Posterior vena cava (tissue), 2 donors: ENCODE measurements at places on chromosomes 3 and 15.

DNA sequence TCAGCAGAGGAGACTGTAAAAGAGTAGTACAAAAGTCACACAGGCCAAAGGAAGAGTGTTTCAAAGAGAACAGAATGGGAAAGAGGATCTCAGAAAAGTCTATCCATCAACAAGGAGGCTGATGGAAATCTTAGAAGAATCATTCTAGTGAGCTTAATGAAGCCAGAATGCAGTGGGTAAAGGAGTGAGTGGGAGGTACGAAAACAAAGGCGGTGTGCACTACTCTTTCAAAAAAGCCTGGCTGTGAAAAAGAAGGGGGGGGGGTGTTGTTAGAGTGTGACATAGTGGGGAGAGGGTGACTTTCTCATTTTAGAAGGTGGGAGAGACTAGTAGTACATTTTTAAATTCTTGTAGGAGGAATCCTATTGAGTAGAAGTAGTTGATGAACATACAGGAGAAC is 11.7 kb downstream of the PAQR9 start:
- DNase-seq = no peak

GRCh38 chr3:32602206-32602605 is 31.5 kb upstream of the DYNC1LI1 start:
- no peak for DNase-seq

DNA sequence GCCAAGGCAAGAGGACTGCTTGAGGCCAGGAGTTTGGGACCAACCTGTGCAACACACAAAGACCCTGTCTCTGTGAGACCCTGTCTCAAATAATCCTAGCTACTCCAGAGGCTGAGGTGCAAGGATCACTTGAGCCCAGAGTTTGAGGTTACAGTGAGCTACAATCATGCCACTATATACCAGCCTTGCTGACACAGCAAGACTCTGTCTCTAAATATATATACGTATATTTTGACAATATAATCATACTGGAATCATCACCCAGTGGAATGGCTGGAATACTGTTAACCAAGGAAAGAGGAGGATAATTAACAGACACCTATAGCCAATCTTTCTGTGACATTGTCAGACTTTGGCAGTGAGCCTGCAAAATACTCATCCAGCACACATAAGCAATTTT is 9.0 kb upstream of the MAP1A start:
- DNase-seq = no peak

DNA sequence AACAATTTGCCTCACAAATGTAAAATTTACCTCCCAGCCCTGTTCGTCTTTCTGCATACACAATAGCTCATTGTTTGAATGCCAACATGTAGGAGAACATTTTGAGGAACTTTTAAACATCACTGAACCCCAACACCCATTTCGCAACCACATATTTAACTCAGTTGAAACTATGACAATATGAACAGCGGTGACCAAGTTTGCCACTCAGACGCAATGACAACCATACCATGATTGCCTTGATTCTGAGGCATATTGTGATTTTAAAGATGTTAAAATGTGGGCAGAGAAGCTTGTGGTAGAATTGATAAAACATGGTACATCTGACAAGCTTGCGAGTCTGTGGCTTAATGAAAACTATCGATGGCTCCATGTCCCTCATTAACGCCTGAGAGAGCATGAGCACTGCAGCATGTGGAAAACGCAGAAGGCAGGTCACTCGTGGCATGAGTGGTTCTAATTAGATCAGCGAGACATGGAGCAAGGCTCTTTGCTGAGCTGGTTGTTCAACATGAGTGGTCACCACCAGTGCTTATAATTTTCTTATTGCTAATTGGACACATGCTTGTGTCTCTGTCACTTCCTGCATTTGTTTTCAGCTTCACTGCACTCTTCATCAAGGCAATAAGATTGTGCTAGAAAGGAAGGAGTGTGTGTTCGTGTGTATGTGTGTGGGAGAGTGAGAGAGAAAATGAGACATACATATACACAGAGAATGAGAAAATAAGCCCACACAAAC is 116.8 kb downstream of the CHST2 start:
- DNase-seq = no peak

GRCh38 chr3:33645060-33645647 is 72.9 kb downstream of the CLASP2 start:
- no peak for DNase-seq

DNA sequence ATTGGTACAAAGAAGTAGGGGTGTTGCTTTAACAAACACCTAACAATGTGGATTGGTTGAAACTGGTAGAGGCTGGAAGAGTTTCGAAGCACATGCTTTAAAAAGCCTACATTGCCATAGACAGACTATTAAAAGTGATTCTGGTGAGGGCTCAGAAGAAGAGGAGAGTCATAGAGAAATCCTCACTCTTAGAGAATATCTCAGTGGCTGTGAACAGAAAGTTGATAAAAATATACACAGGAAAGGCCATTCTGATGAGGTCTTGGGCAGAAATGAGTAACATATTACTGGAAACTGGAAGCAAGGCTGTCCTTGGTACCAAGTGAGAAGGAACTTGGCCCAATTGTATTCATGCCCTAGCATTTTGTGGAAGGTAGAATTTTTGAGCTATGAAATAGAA is 173.7 kb upstream of the CRBN start:
- DNase-seq = no peak

DNA sequence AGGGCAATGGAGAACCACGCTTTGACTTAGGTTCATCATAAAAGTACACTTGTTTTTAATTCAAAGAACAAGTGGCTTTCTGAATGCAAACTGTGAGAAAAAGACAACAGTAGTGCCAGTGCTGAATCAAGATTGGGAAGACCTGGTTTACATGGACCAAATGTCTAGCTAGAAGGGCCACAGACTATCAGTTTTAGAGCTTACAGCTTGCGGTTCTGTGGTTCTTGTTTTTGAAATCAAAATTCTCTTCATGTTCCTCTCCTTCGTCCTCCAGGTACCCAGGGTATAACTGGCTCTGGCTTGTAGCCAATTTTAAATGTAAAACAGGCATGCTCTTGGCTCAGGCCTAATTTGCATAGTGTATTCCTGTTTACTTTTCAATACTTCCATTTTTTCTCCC is 124.6 kb downstream of the TGFBR2 start:
- no peak for DNase-seq

DNA sequence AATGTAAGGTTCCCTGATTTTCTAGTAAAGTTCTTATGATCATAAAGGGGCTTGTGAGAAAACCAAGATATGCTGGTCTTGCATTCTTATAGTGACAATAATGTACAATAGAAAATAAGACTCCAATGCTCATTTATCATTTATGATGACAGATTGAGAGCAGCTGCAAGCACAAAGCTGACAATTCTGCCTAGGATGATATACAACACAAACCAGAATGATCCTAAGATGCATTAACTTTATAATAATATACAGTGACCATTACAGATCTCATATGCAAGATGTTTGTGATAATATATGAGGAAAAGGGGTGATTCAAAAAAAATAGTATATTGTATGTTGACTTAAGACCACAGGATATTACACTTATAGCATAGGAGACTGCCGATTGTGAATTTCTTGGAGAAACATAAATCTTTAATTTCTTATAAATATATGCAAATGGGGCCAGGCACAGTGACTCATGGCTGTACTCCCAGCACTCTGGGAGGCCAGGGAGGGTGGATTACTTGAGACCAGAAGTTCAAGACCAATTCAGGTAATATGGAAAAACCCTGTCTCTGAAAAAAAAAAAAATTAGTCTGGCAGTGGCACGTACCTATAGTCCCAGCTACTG is 387.0 kb downstream of the ZBBX start:
- no peak for DNase-seq

- DNase-seq = peak; percentile 32
Observed at GRCh38 chr3:52183786-52184445, 14.0 kb upstream of the ALAS1 start.

DNA sequence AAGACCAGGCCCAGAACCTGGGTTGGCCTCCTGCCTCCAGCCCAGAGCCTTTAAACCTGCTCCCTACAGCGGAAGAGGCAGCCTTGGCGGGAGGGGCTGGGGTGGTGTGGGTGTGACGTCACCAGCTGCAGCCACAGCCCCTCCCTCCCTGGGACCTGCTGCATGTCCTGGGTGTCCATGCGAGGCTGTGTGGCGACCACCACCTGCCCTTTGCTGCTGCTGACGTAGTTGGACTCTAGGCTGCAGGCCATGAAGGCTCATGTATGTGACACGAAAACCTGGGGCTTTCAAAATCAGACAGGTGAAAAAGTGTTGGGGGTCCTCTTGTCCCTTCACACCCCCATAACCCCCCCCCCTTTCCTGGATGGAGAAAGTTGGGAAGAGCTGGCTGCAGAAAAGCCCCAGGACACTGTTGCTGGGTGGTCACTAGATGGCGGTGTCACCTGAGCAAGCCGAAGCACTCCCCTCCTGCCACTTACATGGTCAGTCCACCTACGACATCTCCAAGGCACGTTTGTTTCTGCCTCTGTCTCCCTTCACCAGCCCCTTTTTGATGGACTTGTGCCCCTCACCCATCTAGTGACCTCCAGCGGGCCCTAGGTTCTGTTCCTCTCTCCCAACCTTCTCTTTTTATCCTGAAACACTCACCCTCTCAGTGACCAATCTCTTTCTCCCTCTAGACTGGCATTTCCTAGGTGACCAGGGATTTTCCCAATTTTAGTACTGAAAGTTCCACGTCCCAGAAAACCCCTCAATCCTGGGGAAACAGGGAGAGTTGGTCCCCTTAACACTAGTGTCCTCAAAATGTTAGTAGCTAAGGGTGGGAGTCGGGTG is 35.2 kb downstream of the SLC6A20 start:
- DNase-seq = no peak

DNA sequence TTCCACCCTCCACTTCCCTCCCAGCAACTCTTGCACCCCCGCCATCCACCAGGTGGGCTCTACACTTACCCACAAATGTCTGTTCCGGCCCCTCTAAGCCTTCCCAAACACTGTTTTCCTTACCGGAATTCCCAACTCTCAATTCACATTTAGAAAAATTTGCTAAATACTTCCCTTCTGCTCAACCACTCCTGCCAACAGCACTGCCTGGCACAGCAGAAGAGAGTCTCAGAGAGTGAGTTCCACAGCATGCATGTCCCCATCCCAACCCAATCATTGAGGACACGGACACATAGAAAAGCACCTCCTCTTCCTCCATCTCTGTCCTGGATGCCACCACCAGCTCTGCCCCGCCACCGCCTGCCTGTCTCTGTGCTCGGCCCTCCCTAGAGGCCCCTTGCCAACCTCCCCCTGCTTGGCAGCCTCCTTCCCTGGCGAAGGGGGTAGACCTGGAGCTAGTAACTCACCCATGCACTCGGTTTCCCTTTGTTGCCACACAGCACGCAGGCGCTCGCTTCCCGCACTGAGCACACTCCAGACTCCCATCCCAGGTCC is 66.2 kb upstream of the SLC6A1 start:
- DNase-seq = peak; percentile 76

- peak; percentile 91 for DNase-seq
Observed at GRCh38 chr3:56980798-56981390, 79.6 kb upstream of the SPATA12 start.

DNA sequence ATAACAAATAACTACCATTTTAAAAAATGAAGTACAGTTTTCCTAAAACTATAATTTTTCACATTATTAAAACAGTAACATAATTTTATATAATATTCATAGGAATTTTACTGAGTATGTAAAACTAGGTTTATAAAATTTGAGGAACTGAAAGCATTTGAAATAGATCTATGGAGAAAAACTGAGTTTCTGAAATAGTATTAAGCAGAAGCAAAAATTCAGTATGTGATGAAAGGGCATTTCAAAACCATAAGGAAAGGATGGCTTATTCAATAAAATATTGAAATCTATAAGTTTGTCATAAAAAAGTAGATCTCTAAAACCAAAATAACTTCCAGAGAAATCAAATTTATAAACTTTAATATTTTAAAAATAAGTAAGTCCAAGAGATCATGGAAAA is 53.4 kb downstream of the GBE1 start:
- no peak for DNase-seq

DNA sequence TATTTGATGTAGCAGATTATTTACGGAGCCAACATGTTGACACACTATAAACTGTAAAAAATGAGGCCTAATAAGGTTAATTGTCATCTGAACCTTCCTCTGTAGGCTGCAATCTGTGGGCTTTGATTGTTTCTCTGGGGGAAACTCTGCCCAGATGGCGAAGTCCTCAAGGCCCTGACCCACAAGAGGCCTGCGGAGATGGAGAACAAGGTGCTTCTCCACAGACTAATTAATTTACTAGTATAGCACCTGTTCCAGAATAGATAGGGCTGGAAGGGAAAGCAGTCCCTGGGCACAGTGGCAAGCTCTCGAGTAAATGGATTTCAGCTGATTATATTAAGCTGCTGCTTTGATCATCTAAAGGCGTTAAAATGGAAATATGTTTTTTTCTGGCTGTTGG is 338.8 kb upstream of the DNAJC19 start:
- DNase-seq = no peak

DNA sequence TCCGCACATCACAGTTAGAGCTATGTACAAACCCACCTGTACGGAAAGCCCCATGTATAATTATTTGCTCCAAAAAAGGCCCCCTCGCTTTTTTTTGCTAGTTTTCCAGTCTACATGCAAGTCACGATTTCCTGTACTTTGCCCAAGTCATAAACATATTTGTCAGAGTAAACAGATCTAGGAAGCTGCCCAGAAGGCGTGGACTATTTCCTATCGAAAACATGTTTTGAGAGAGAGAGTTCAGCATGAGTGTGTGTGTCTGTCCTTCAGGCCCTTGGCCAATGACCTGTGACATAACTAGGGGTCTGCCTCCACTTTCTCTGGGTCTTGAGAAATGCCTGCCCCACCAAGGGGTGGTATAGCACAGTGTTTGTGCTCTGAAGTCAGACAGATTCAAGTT is 72.7 kb upstream of the HACD2 start:
- no peak for DNase-seq

DNA sequence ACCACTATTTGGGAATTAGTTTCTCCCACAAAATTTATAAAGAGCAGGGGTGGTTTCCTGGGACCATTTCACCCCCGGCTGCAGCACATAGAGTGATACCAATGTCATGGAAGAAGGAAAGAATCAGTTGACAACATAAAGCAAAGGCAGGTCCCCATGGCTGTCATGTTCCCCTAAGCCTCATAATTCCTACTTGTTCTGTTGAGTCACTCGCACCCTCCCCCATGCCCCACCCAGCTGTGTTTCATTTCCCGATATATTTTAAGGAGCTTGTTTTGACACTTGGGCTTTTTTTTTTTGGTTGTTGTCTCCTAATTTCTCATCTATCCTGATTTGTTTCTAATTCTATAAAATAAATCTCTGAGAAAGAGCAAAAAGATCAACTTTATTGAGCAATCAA is 24.9 kb downstream of the ERC2 start:
- no peak for DNase-seq

DNA sequence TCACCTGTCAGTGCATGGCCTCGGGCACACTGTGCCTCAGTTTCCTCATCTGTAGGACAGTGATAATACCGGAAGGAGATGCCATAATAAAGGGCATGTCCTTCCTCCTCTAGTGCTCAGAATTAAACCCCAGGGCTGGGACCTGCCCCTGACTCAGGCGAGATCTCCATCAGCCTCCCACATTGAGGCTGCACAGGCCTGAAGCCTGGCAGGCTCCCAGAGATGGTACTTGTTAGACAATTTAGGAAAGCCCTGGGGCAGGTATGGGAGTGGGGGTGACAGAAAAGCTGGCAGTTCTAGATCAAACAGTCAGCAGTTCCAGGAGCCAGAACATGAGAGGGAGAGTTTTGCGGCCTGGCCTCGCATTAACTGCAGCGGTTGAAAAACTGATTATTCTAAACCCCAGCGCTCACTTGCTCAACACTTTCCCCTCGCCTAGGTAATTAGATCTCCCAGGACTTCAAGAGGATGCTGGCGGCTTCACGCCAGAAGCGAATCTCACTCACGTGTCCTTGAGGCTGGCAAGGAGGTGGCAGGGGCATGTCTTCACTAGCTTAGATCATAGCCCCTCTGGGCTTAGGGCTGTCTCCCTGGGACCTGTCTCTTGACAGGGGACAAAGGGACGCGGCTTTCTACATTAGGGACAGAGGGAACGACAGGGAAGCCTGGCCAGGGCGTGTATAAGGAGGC is 73.1 kb downstream of the ATP2B2 start:
- peak; percentile 43 for DNase-seq
